ENCODE measurements at places on chromosomes 12 and 14.

- DNase-seq = no peak
These were observed 1096.5 kb upstream of the TMEM132C start for GRCh38 chr12:127170226-127171180.

- no peak for DNase-seq
These were observed 134.3 kb downstream of the ZNF664 start for GRCh38 chr12:124107351-124107750.

DNA sequence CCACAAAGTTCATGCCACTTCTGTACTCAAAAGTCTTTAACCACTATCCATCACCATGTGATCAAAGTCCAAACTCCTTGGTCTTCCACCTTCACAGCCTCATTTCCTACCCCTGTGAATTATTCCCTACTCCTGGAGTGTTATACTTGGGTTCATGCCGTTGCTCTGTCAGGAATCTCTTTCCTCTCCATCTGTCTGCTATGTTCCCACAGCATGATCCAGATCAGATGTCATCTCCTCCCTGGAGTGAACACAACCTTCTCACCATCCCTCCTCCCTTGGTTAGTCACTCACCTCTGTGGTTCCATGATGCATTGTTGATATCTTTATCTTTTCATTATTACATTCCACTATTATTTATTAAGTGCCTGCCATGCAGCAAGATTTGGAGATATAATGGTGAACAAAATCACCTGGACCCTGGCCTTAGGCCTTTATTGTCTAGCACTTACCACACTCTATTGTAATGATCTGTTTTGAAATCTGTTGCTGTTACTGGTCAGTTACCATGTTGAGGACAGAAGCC, 22.4 kb downstream of the LACRT start:
- DNase-seq = no peak

DNA sequence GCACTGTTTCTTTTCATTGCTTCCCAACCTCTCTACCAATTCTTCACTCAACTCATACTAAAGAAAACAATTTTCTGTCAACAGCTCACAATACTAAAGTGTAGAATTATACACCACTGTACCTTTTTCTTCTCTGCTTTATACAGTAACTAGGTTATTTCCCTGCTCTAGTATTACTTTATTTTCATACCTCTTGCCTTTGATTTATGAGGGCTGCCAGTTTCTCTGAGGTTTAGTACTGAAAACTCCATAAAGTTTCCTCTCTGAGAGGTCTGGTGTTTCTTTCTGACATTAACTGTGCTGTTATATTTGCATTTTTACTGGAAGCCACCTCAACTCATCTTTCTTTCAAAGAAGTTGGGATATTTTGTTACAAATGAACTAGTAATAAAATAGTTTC, 63.0 kb upstream of the GRIP1 start:
- DNase-seq = peak; percentile 31

- no peak for DNase-seq
These were observed 271.6 kb downstream of the FBXL14 start for GRCh38 chr12:1322821-1323220.

DNA sequence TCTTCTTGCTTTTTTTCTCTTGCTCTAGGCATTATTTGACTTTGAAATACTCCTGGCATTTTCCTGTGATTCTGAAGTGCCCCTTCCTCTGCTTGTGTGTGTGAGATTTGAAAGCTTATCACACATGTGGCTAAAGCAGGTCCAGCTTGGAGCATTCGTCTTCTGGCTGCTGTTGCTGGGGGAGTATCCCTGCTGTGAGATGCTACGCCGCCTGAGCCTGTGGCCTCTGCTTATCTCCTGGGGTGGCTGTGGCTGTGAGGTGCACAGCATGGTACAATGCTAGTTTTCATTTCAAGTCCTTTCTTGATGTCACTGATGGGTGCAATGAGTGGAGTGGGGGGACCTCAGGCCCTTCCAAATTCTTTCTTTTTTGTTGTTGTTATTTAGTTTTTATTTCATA, 371.8 kb downstream of the ZFP36L1 start:
- no peak for DNase-seq

- DNase-seq = no peak
These were observed 9.9 kb downstream of the ITGB7 start for GRCh38 chr12:53197011-53197640.

DNA sequence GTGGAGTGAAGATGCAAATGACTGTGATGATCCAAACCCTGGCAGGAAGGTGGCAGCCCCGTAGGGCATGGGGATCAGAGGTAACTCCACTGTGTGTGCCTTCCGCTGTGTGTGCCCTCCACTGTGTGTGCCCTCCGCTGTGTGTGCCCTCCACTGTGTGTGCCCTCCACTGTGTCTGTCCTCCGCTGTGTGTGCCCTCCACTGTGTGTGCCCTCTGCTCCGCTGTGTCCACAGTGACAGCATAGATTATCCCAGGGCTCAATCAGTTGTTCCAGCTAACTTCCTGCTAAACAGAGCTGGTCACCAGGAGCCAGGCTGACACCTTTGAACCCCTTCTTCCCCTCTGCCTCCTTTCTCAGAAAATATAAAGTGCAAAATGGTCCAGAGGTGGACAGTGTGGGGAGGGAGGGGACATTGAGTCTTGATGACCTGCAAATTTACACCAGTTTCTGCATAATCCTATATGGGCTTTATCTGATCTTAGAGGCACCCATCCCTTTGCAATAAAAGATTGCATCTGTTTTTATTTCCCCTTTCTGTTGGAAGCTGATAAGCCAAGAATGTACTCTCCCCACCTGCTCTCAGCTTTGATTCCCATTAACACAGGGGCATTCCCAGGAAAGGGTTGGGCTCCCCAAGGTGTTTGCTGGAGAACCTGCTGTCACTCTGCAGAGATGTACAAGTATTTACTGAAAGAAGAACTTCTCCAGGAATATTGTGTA, 21.6 kb upstream of the HNF1A start:
- no peak for DNase-seq

- no peak for DNase-seq
These were observed 19.8 kb upstream of the OVCH1 start for GRCh38 chr12:29517264-29517663.

DNA sequence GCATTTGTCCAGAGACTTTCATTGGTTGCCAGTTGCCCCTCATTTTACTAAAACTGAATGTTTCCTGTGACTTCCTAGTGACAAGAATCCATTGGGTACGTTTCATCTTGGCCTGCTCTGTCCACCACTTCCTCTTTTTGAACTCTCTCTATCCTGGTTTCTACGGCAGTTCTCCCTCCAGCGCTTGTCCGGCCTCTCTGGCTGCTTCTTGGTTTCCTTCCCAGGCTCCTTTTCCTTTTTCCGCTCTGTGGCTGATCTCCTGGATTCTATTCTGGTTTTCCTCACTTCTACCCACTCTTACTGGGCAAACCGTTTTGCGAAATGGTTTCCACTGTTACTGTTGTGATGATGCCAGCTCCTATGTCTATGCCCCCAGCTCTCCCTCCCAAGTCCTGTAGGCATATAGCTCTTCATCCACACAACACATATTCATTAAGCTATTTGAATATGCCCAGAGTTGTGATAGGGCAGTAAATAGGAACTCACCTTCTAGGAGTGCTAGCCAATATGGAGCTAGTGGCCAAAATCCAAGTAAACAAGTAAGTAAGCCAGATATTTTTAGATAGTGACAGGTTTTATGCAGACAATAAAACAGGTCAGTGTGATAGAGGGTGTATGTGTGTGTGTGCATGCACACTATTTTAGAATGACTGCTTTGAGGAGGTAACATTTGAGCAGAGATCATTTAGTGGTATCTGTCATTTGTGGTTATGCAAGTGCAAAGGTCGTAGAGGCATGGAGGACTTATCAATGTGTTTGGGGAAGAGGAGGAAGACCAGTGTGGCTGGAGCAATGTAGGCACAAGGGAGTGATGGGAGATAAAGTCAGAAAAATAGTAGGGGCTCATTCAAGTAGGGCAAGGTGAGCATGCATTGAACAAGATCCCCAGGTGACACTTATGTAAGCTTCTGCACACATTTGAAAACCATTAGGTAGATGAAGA, 27.9 kb upstream of the CTDSP2 start:
- no peak for DNase-seq

GRCh38 chr14:94267352-94267751, 25.7 kb downstream of the SERPINA10 start:
- DNase-seq = no peak

- no peak for DNase-seq
These were observed at the start of gene BATF for GRCh38 chr14:75522224-75522982. TSS of gene BATF (plus strand) at chr14:75522469. CDS start at chr14:75522683, 214 bp downstream.

DNA sequence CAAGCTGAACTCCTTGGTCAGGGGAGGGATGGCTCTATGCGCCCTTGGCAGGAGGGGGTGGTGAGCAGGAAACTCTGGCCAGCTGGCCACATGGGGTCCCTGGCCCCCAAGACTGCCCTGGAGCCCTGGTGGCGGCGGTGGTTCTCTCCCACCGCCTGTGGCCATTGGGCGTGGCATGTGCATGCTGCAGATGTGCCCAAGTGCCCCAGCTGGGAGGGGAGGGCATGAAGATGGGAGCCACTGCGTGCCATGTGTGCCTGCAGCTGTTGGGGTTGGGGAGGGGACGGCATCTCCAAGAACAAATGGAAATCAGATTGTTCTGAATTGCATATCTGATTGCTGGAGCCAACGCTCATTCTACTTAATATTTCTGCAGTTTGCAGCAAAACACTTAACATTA, 115.7 kb upstream of the IGF1 start:
- no peak for DNase-seq

All from renal pelvis (tissue), 12 donors.